ENCODE measurements at places on chromosomes 5 and 9.

GRCh38 chr9:131739133-131739958, 530 bp downstream of the RAPGEF1 start:
- no peak for DNase-seq

DNA sequence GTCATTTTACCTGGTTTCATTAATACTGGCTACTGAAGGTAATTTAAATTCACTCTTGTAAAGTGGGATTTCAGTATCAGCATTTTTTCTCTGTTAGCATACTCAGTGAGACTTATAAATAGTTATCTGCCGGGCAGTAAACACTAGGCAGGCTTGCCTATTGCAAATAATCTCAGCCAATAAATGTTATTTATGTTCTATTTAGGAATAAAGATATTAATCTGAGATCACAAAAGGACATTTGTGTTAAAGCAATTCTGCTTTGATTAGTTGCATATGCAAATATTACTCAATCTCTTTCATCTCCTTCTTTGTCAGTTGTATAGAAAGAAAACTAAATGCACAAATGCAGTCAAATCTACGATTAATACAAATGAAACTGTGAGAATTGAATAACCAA, 827.8 kb downstream of the TLE4 start:
- DNase-seq: no peak

- peak; percentile 94 for DNase-seq
These were observed 63.9 kb upstream of the TGFBR1 start for GRCh38 chr9:99040911-99041582.

DNA sequence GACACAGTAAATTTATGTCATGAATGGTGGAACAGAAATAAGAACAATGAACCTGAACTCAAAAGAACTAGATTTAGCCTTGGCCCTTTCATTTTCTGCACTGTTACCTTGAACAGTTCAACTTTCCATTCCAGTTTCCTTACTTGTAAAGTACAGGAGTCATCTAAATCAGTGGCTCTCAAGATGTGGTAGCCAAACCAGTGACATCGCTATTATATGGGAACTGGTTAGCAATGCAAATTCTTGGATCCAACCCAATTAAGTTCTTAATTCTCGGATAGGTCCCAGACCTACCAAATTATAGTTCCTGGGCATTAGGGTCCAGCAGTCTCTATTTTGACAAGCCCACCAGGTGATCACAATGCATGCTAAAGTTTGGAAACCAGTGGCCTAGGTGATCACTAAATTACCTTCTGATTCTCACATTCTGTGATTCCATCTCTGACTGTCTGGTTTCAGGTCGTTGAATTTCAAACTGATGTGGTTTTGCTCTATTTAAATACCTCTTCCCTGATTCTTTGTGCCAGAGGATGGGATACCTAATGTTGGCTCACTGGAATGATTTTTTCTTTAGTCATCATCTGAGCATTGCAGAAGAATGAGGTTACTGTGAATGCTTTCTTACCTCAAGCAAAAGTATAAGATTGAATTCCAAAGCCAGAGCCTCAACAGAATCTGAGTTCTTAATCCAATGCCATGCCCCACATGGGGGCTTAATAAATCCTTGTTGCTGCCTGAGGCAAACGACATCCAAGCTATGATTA, 253.8 kb downstream of the ENC1 start:
- no peak for DNase-seq

GRCh38 chr9:88927510-88927909, 63.8 kb upstream of the S1PR3 start:
- no peak for DNase-seq

DNA sequence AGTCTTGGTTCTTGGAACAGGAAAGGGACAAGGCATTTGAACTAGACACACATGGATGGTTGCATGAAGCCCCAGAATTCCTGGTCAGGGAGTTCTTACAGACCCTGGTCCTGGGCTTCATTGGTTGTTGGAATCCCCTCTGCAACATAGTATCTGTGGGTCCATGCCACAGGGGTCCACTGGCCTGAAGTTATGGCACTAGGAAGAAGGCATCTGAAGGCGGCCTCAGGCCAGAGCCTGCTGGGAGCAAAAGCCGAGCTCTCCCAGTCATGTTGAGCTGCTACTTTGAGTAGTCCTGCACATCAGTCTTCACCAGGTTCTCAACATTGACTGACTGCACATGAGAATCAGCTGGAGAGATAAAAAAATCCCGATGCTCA, 71.1 kb upstream of the PITX1 start:
- DNase-seq: no peak

DNA sequence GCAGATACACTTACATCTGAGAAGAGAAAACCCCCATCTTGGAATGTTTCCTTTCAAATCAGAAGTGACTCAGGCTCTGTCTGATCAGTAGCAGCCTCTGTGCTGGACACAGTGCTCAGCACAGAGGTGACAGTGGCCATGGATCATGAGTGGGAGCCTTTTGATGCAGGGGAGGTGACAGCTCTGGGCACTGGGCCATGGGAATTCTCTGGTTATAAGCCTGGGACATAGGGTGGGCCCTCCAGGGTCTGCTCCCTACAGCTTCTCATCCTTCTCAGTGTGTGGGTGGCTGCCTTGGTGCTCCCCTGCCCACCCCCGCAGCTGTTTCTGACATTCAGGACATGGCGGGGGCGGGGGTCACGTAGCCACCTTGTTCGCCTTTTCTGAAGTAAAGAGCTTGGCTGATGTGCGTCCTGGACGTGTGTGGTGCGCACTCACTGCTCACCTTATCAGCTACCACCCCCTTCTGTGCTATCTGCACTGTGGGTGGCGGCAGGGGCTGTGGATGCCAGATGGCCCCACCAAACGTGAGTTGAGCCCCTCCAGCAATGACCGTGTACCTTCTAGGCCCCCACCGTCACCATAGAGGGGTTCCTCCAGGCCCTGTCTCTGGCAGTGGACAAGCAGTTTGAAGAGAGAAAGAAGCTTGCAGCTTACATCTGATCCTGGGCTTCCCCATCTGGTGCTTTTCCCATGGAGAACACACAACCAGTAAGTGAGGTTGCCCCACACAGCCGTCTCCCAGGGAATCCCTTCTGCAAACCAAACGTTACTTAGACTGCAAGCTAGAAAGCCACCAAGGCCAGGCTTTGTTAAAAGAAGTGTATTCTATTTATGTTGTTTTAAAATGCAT, 24.0 kb downstream of the TRIP13 start:
- no peak for DNase-seq

GRCh38 chr5:102826629-102827028, 71.5 kb downstream of the PAM start:
- DNase-seq: no peak

DNA sequence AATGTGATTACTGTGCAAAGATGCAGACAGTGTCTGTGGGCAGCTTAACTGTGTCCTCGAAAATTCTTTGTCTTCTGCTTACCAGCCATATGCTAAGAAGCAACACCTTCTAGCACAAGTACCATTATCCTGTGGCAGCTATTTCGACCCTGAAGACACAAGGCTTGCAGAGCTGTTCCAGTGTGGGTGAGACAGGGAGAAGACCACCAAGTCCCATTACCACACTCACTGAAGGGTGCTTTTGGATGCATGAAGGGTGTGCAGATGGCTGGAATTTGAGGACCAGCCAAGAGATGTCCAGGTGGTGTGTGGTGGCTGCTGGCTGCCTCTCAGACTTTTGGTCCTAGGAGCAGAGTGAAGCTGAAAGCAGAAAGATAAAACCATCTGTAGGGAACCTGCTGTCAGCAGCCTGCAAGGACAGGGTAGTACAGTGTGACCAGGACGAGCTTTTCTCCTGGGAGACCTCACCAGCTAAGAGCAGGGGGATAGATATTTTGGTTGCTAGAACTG, 161.8 kb downstream of the ICE1 start:
- no peak for DNase-seq

DNA sequence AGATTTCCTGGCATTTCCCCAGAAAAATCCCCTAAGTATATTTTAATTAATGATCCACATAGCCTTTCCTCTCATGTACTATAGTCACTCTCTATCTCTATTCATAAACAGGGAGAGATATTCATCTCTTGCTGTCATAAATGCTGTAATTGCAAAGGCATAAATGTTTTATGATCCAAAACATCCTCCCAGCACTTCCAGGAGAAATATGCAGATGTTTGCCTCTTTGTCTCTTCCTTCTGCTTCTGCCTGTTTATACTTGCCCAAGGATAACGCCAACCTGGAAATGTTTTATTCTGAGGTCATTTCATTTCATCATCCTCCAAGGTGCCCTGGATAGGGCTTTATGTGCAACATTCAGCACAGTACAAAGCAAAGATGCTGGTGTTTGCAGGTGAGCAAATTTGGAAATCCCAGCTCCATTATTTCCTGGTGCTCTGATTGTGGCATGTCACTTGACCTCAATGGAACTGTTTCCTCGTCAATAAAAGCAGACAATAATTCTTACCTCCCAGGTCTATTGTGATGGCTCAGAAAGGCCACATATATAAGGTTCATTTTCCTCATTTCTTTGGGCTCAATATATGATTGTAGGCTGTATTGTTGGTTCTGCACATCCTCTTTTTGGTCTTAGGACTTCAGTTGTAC, 6.9 kb downstream of the TNFSF15 start:
- DNase-seq: no peak

DNA sequence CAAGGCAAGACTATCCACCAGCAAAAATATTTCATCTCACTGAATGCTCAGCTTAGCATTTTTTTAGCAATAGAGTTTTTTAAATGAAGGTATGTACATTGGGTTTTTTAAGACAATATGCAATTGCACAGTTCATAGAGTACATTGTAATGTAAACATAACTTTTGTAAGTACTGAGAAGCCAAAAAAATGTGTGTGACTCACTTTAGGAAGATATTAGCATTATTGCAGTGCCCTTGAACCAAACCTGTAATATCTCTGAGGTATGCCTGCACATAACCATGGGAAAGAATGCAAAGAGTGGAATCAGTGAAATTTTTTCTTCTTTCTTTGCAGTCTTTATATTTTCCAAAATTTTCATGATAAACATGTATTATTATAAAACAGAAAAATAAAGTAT, 1533.3 kb upstream of the WWC1 start:
- DNase-seq: no peak

GRCh38 chr5:2499917-2500316, 251.6 kb downstream of the IRX2 start:
- DNase-seq: no peak

All from BJ (cell line).